ENCODE measurements at places on chromosomes 5 and 9.

DNA sequence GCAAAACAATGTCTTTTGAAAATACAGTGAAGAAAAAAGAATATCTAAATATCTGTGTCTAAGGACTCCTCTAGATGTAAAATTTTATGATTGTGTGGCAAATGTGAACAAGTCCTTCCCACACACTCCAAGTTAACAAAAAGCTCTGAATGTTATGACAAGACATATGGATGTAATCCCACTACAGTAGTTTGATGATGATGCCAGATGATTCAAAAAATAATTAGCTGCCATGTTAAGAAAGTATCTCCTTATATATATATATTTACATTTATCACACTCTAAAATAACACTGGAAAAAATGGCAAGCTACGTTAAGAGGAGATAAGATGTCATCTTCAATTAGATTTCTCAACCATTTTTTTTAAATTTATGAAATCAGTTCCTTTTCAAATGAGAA, 178.5 kb downstream of the NFIB start:
- no peak for DNase-seq

GRCh38 chr9:5500441-5501235, 9.7 kb upstream of the PDCD1LG2 start:
- no peak for DNase-seq

DNA sequence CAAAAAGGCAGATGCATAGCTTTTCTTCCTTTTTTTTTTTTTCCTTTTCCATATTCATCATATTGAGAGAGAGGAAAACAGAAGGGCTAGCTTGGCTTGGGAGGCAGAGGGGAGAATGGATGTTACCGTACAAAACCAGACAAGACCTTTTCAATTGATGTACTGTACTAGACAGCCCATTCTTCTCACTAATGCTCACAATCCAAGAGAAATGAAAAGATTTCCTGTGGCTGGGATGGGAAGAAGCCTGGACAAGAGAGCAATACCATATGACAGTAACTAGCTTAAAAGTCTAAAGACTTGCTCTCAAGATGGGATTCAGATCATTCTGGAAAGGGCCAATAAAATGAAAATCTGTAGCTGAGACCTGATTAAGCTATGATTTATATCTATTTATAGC, 3.4 kb downstream of the CEMIP2 start:
- no peak for DNase-seq

DNA sequence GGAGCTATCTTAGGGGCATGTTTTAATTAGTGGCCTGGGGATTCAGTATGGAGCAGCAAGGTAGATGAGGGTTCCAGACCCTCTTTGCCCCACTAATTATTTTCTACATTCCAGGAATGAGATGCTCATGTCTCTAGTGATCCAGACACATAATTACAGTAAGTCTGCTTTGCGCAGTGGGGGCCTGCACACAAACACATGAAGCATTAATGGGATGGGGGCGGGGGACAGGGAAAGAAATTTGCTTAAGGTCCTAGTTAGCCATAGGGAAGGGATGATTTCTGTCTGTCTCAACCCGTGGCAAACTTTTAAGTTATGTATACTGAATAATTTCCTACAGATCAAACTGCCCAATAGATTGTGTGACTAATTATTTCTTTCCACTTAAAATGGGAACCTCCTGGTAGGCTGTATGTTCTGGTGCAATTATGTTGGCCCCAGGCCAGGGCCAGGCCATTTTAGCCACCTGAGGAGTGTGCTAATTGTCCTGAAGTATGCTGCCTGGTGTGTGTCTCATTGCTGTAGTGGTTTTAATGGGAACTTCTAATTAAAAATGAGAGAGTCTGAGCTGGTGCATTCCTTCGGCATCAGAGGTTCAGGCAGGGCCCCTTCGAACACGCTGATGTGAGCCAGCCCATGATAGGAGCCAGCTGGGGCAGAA, 134.4 kb downstream of the PTTG1 start:
- DNase-seq = no peak

- no peak for DNase-seq
Observed at GRCh38 chr5:67095346-67096171, 101.0 kb downstream of the CD180 start.

GRCh38 chr5:158611581-158611980, 488.1 kb downstream of the EBF1 start:
- DNase-seq = no peak

DNA sequence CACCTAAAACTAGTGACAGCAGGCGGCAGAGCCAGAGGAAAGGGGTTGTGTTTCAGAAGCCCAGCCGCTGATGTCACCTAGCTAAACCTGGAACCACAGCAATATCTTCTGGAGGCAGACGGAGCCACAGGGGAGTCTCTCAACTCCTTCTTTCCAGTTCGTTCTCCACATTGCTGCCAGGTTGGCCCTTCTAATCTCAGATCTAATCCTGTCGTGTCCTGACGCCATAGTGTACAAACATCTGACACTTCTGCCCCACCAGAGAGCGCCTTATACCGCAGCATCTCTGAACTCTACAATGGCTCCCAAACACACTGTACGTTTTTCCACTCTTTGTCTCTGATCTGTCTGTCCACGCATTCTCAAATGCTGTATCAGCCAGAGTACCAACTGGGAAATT, 240.0 kb downstream of the SMARCA2 start:
- DNase-seq = no peak

- DNase-seq = no peak
Observed at GRCh38 chr9:117278020-117278419, 136.8 kb downstream of the ASTN2 start.

DNA sequence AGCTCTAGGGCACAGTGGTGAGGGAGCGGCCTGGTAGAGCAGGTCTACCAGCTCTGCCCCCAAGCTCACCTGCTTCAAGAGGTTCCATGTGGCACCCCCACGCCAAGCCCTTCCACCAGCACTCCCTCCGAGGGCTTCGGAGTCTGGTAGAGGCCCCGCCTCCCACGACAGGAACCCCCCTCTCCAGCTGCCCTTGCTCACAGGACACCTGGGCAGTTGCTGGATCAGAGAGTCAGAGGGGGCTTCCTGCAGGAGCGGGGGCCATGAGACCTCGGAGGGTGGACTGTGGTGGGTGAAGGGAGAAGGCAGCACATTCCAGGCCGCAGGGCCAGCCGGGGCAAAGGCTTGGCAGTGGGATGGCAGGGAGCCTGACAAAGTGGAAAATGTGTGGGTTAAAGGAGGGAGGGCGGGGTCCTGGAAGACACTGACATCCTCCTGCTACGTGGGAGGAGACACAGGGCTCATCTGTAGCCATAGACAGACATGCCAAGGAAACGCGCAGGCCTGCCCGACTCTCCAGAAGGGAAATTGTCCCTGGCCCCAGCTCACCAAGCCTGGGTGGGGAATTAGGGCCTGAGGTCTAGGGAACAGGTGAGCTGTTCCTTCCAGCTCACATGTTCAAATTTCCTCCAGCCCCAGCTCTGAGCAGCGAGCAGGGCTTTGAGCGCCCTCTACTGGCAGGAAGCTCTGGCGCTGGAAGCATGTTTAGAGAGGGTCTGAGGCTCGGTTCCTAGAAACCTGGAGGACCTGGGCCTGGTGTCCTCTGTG, 74.2 kb downstream of the NTNG2 start:
- peak; percentile 59 for DNase-seq

DNA sequence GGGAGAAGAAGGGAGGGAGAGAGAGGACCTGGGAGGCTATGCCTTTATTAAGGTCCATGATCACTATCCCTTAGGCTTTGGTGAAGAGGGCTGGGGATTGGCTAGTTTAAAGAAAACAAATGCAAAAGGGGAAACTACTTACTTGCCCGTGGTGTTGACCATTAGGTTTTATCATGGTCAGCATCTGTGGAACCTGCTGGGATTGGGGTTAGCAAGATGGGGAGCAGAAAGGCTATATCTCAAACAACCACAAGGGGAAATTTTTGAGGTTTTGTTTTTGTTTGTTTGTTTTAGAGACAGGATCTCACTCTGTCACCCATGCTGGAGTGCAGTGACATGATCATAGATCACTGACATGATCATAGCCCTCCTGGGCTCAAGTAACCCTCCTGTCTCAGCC, 9.0 kb upstream of the RAD23B start:
- DNase-seq = no peak

DNA sequence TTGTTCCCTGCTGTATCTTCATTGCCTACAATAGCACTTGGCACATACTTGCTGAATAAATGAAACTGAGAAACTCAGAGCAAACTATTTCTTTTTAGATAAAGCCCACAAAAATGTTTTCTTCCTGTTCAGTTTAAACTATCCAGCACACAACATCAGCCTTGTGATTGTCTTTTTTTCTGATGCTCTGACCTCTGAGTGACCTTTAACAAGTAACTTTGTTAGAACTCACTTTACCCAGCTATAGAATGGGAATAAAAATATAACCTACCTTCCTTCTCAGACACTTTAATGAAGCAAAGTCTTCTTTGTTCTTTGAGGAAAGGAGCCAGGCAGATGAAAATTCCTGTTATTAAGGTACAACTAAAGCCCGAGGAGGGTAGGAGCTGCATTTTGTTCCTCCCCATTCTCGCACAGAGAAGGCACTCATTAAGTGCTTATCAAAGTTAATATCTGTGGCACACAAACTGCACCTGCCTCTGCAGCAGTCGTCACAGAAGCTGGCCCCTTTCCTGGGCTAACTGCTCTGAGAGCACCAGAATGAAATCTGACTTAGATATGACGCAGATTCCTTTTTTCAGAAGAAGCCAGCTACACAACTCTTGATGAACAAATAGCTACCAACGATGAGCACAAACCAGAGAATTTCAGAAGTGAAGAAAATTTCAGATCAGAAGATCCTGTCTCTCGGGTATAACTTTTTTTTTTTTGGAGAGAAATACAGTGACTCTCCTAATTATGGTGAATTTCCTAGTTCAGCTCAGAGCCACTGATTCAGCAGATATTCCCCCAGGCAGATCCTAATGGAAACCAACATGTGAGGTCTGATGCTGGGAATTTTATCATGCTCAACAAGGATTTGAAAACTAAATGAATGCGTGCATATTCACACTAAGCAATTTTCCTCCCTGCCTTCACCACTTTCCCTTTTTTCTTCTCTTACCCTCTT, 31.0 kb upstream of the NR3C1 start:
- DNase-seq = no peak

- DNase-seq = no peak
Observed at GRCh38 chr5:110096419-110096818, 406.7 kb downstream of the MAN2A1 start.

DNA sequence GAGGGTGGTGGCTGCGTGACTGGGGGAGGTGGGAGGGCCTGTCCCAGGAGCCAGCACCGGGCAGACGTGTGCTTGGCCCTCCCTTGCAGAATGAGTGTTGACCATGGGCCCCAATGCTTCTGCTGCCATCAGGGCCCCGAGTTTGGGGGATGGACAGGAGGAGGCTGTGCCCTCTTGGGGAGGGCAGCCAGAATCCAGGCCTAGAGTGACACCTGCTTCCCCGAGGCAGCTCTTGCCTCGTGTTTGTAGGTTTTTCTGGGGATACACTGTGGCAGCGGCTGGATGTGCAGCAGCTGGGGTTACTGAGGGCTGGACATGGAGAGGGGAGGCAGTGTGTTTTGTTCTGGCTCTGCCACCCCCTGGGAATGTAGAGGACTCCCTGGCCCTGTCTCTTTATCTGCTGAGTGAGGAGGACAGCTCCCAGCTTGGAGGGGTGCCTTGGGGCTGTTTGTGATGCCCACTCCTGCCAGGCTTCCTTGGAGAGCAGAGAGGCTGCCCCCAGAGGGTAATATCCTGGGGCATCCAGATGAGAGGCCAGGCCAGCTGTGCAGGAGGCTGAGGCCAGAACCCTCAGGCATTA, 22.7 kb downstream of the WNK2 start:
- DNase-seq = peak; percentile 20

GRCh38 chr5:174692381-174692780, 32.0 kb upstream of the MSX2 start:
- no peak for DNase-seq

GRCh38 chr9:83656952-83657351, 34.0 kb downstream of the IDNK start:
- DNase-seq = no peak

DNA sequence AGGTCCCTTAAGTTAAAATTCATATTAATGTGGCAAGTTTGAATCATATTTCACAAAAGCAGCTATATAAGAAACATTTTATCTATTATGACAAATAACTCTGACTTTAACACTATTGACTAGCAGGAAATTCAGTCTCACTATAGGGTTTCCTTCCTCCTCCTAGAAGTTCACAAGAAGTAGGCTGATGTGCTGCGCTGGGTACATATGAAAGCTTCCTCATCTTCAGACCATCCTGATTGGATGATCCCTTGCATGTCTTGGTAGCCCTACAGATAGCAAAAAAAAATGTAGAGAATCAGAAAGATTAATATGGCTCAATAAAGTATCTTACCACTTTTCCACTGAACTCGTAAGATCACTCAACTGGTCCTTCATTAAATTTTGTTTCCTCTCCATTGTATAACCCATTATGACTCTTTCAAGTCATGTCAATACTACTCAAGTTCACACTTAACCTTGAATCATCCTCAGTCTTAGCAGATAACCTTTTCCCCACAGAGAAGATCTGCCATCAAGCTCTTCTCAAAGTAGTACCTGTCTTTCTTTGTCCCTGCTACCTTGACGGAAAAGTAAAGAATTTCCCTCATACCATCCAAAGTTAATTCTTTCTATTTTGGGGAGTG, 11.5 kb upstream of the PSIP1 start:
- DNase-seq = no peak

GRCh38 chr5:59390074-59390659, 503.4 kb downstream of the PDE4D start:
- no peak for DNase-seq

DNA sequence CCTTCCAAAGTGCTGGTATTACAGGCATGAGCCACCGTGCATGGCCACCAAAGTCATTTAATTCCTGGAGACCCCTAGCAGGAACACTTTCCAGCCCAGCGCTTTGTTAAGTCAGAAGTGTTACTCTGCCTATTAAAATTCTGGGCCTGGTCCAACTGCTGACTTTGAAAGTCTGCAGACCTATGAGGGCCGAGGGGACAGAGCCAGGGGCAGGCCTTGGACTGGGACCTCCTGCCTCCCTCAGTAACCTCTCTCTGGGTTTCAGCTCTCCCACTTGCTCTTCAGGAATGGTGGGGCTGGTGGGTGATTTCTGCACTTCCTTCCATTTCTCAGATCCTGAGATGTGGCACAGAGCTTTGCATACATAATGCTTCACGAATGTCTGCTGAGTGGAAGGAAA, 9.7 kb downstream of the C5orf52 start:
- no peak for DNase-seq

DNA sequence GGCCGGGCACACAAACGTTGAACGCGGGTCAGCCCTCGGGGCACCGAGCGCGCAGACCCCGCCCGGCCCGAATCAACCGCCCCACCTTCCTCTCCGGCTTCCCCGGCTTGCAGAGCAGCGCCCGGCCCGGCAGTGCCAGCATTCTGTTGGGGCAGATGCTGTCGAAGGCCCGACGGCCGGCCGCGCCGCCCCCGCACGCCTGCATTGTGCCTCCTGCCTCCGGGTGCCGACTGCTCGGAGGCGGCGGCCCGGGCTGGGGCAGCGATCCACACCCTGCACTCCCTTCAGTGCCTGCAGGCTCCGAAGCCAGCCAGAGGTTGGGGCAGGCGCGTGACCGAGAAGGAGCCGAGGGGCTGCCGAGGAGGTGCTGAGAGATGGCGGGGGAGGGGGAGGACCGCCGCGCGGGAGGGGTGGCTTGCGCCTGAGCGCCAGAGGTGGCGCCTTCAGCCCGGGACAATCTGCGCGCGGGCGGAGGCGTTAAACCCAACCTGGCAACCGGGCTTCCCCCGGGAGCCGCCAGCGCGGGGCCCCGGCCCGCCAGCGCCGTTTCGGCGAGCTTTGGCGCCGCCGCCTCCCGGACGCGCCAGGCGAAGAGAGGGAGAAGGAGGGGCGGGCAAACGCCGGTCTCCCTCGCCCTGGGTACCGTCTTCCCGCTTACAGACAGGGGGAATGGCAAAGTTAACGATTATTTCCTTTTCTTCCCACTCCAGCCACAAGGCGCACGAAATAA, at the start of gene MCIDAS:
TSS of gene MCIDAS (minus strand) at position 382 of the 730 bp plus-strand sequence. CDS start at position 205, 177 bp downstream.
- DNase-seq = peak; percentile 80

GRCh38 chr5:168611165-168611564, 32.0 kb upstream of the PANK3 start:
- DNase-seq = no peak
